Stimulated activated naive CD4-positive, alpha-beta T cell treated with Interleukin-2 at 50 U/mL for 16 hours (primary cell): ENCODE measurements at places on chromosomes 4 and X.

- DNase-seq, result no peak
Measured at GRCh38 chrX:12497832-12498591, 293.2 kb upstream of the PRPS2 start.

GRCh38 chr4:24564488-24564887, 19.9 kb downstream of the DHX15 start:
- no peak for DNase-seq

GRCh38 chrX:107288676-107289075, 82.3 kb downstream of the DNAAF6 start:
- no peak for DNase-seq

DNA sequence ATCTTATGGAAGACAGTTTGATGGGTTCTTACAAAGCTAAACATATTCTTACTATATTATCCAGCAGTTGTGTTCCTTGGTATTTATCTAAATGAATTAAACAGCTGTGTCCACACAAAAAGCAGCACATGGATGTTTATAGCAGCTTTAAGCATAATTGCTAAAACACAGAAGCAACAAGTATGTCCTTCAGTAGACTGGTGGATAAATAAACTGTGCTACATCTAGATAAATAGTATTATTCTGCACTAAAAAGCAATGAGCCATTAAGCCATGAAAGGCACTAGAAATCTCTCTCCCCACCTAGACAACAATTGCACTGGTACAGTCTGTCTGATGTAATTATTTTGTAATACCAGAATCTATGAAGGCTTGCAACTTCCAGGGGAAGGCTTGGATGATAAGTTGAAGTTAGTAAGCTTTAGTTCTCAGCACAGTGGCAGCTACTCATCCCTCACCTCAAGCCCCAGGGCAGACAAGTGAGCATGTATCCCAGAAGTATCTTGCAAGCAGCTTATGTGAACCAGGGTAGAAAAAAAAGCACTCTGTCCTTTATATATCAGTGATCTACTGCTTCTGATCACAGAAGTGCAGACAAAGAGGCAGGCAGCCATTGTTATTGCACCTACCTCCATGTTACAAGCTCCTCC, 36.9 kb downstream of the WDR17 start:
- DNase-seq, result no peak

DNA sequence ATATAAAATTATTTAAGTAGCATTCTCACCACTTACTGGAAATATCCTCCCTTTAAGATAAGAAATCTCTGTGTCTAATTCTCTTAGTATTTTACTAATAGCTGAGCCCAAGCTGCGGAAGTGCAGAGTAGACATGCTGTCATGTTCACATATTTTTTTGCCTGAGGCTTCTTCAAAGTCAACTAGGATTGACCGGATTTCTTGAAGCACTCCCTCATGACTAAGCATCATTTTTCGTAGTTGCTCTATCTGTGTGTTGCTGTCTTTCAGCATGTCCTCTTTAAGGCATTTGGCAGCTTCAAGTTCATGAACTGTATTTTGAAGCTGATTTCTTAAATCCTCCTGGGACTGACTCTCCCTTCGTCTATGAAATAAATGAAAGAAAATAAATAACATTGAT, 36.9 kb downstream of the CCDC158 start:
- no peak for DNase-seq

- no peak for DNase-seq
Measured at GRCh38 chr4:94500685-94501084, 48.9 kb downstream of the PDLIM5 start.

GRCh38 chr4:36676139-36677050, 395.0 kb downstream of the DTHD1 start:
- no peak for DNase-seq

GRCh38 chr4:145345401-145345800, 136.3 kb upstream of the SMAD1 start:
- DNase-seq, result no peak

DNA sequence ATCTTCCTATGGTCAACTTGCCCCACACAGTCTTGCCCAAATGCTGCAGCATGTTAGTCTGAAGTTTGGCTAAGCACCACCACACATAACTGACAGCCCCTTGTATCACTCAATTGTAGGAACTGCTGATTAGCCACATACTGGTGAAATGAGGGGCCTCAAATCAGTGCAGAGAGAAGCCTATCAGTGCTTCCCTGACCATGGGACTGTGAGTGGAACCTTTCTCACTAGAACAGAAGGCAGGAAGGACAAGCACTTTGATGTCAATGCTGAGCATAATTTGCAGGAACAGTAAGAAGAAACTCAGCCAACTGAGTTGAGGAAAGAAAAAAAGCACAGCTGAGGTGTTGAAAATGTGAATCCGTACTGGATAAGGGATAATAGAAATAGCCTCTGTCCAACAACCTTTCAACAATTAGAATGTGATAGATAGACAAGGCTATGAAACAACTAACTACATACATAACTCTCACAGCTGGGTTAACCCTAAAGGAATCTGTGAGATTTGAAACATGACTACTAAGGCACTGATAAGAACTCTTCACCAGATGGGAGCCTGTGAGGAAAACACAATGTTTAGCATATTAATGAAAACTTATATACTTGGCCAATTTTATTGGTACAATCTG, 136.6 kb upstream of the SH3RF1 start:
- DNase-seq, result no peak

DNA sequence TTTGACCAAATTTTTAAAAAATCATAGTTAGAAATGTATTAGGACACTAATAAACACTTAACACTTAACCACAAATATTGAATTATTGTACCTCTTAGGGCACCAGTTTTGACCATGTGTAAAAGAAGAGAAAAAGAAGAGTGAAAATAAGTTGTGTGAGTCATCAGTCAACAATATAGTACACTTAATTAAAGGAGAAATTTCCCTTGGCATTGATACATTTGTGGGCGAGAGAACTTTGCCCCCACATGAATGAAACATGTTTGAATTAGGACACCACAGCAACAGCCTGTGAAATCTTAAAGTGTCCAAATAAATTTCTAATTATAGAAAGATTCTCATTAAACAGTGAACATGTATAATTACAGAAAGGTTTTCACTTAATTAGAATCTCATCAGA, 1292.8 kb upstream of the TENM3 start:
- DNase-seq, result no peak

- DNase-seq, result no peak
Measured at GRCh38 chr4:82423245-82424054, 6.8 kb downstream of the HNRNPDL start.
